ENCODE measurements at places on chromosomes 12 and 14.

DNA sequence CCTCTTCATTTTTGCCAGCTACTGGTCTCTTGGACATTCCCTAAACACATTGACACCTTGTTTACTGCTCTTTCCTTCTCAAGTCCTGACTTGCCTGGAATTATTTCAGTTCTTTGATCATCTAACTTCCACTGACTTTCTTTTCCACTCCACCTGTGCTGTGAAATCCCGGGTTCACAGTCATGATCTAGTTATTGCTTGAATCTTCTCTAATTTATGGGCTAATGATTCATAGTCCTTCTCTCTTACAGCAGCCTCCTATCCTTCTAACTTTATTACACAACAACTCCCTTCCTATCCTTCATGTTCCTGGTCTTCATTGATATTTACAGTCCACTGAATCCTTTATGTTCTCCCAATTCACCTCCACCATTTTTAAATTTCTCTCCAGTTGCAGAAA, 260.1 kb downstream of the C12orf75 start:
- no peak for DNase-seq

DNA sequence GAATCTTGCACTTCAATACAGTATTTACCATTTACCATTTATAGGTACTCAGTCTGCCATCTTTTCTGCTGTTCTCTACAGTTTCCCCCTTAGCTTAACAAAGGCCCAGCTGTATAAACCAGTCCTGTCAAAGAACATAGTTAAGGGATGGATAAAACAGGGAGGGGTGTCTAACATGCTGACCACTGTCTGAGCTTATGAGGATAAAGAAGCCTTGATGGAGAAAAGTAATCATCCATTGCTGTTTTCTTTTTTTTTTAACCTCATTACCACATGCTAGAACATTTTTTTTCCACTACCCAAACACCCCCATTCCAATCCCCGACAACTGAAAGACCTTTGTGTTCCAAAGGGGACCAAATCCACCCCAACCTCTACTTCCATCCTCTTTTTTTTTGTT, 39.9 kb downstream of the SOX5 start:
- no peak for DNase-seq

GRCh38 chr12:5616854-5617253, 184.9 kb downstream of the NTF3 start:
- DNase-seq = no peak

GRCh38 chr14:42683707-42684106, 1077.0 kb downstream of the LRFN5 start:
- no peak for DNase-seq

DNA sequence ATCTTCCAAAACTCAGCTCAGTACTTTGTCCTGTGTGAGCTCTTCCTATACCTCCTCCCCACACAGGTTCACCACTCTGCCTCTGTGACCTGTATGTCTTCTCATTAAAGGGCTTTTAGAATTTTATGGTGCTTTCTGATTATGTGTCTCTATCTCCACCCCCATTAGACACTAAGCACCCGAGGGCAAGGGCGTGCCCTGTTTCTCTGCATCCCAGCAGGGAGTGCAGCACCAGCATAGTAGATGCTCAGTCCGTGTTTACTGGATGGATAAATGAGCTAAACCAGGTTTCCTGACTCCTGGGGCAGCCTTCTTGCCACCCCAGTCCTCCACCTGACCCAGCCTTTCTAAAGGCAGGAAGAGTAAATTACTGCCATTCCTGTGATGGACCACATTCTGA, 333.8 kb downstream of the CACNA1C start:
- DNase-seq = no peak

DNA sequence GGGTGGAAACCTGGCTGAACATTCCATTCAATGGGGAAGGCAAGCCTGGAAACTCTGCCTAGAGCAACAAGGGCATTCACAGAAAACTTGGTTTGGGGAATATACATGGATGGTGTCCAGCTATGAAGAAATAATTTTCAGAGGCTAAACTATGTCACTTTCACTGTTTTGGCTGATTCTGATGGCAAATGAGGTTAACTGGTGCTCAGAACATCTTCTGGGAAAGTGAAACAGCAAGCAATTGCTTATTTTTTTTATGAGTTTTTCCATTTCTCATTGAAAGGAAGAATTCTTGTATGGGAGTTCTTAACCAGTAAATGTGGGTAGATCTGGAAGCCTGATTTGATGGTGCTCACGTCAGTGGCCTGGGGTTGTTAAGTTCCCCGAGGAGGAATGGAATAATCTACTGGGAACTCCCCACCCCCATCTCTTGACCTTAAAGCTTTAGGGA, 132.8 kb upstream of the BTG1 start:
- DNase-seq = peak; percentile 14

Data from fibroblast of the conjunctiva (primary cell).